ENCODE measurements at places on chromosomes 4 and X.

DNA sequence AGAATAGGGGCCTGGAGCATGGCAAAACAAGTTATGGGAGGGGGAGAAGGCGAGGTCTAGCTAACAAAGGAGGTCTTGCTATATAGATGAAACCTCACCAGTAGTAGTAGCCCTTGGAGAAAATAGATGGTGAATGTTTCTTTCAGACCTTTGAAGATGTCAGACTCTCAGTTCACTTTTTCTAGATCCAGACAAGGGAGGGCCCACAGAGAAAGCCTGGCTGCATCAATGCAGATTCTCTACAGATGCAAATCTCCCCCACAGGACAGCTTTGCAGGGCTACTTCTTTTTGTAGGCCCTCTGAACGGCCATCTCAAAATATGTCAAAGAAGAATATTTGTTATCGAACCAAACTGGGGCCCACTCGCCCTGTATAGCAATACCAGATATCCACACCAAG lies 159.7 kb downstream of the ANK2 start:
- DNase-seq, result no peak

DNA sequence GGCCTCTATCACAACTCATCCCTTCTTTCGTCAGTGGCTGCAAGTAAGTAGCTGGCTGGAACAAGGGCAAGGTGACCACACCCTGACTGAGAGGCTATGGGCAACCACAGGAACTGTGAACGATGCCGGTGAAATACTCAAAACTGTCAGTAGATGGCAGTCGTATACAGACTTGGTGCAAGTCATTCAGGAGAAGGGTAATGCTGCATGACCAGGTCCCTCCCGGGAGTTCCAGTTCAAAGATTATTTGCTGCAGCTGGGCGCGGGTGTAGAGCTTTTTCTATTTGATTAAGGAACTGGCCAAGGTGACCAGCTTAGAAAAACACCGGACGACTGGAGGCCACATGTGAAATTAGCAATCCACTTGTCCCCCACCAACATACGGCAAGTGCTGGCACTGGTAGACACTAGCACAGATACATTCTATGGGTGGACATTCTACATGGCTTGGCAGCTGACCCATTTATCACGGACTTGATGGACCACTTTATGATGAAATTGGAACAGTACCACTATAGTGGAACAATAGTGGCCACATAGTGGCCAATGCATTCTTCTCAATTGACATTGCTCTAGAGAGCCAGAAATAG lies 726.6 kb downstream of the TRAM1L1 start:
- no peak for DNase-seq

GRCh38 chr4:145545538-145546174 lies 64.0 kb downstream of the SMAD1 start:
- no peak for DNase-seq

DNA sequence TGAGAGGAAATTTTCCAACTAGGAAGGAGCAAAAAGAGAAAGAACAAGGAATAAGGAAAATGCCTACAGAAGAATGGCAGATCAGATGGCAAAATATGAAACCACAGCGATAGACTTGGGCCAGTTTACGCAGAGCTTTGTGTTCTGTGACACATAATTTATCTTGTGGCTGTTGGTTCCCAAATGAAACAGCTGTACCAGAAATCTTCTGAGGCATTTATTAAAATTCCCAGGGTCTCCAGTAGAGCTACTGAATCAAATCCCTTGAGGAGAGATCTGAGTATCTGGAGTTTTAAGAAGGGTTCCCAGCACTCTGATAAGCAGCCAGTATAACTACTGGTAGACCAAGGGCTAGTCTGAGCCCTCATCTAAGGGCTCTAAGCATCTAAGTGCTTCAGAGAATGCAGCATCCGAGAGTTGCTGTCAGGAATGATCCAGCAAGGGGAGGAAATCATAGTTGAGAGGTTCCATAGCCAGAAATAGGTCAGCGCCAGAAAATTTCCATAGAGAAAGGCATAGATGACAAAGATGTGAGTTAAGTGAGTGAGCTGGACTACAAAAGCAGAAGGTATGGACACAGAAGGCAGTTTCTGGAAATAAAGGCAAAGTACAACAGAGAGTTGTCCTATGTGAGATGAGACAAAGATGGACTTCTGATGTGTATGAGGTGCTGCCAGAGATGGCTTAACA lies 46.3 kb upstream of the FAM241A start:
- no peak for DNase-seq

DNA sequence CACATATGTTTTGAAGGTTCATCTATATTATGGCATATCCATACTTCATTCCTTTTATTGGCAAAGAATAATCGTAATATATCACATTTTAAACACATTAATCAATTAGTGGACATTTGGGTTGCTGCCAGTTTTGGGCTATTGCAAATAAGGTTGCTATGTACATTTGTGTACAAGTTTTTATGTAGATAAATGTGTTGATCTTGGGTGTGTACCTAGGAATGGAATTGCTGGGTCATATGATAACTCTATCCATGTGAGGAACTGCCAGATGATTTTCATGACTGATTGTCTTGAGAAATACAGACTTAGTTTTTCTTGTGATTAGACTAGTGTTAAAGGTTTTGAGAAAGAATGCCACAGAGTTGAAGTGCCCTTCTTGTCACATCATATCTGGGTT lies 99.2 kb upstream of the RAB40AL start:
- DNase-seq, result no peak

GRCh38 chrX:46400530-46401443 lies 144.4 kb downstream of the ZNF674 start:
- no peak for DNase-seq

DNA sequence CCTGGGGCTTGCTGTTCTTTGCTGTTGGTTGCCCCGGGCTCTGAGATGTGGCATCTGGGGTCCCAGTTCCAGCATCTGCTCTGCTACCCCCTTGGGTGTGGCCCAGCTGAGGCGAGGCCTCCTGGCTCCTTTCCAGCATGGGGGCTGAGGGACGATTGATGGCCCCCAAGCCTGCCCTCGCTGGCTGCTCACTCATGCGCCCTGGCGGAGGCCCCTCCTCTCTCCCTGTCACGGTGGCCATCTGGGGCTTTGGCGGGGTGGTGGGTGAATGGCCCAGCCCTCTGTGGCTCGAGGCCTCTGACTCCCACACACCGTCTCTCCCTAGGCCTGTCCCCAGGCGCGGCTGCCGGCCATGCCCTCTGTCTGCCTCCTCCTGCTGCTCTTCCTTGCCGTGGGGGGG lies 1.8 kb downstream of the PLXNA3 start:
- no peak for DNase-seq

DNA sequence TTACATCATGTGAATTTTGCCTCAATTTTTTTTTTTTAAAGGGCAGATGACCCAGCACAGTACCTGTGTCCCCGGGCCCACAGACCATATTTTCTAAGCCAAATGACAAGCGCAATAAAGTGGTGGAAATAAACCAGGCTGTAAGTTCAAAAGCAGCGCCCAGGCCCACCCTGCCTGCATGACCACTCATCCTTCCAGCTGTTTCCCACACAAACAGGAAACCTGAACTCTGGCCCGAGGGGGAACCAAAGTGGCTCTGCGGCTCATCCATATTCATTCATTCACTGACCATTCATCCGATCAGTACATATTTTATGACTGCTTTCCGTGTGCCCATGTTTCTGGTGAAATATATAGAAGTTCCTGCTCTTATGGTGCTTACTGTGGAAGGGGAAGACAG lies 33.7 kb upstream of the CRMP1 start:
- no peak for DNase-seq

GRCh38 chrX:37825215-37825842 lies 22.0 kb downstream of the DYNLT3 start:
- DNase-seq, result peak; percentile 29

DNA sequence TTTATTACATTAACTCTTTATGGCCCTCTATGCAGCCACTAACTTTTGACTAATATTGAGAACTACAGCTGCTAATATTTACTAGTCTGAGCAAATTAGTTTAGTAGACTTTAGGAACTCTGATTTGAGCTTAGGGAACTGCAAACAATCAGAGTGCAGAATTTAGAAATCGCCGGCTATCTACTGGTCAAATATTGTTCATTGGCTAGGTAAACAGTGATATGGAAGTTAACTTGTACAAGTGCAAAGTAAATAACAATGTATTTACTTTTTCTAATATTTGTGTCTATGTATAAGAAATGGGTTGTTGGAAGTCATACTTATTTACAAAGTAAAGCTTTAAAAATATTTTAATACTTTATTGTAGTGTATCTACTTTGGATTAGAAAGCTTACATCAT lies 279.6 kb downstream of the CFAP299 start:
- DNase-seq, result no peak

- DNase-seq, result no peak
Measured at GRCh38 chrX:112627206-112627605, 52.5 kb downstream of the LHFPL1 start.

GRCh38 chr4:100147684-100148083 lies 42.6 kb downstream of the DDIT4L start:
- no peak for DNase-seq

- no peak for DNase-seq
Measured at GRCh38 chrX:45602151-45602550, 401.5 kb upstream of the DIPK2B start.

DNA sequence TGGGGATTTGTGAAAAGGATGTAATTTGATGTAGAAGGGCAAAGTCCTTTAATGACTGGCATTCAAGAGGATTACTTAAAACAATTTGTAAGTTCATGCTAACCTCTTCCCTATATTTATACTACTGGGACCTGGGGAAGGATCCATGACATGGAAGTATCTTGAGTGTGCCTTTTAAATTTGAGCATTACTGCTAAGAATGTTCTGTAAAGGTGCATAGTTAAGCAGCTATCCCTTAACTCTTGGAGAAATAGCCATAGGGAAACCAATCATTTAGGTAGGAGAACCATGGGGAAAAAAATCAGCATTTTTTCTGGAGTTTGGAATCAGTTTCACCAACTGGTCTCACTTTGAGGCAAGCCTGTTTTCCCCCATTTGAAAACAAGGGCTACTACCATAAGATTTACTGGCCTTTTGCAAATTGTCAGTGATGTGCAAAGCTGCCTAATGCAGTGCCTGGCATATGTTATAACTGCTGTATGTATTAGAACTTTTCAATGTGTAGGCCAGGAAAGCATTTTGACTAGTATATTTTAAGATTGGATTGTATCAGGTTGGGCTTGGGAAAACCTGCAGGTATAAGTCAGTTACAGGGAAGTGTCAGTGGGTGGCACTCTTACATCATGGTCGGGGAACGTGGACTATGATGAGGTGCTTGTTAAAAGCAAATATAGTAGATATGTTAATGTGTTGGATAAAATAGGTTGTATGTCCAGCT lies 72.1 kb downstream of the PRSS12 start:
- no peak for DNase-seq

GRCh38 chr4:133154725-133155124 lies 5.6 kb downstream of the PCDH10 start:
- DNase-seq, result no peak

GRCh38 chr4:38600575-38600974 lies 63.4 kb upstream of the KLF3 start:
- no peak for DNase-seq

DNA sequence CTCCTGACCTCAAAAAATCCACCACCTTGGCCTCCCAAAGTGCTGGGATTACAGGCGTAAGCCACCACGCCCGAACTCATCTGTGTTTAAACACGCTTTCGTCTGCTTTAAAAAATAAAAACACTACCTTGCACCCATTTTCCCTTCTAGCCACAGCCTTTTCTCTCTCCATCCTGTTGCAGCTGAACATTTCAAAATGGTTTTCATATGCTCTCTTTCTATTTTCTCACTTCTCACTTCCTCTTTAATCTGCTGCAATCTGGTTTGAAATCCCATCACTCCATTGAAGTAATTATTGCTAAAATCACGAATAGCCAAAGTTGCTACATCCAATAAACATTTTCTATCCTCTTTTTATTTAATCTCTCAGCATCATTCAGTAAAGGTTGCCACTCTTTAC lies 70.0 kb downstream of the DCHS2 start:
- DNase-seq, result no peak

DNA sequence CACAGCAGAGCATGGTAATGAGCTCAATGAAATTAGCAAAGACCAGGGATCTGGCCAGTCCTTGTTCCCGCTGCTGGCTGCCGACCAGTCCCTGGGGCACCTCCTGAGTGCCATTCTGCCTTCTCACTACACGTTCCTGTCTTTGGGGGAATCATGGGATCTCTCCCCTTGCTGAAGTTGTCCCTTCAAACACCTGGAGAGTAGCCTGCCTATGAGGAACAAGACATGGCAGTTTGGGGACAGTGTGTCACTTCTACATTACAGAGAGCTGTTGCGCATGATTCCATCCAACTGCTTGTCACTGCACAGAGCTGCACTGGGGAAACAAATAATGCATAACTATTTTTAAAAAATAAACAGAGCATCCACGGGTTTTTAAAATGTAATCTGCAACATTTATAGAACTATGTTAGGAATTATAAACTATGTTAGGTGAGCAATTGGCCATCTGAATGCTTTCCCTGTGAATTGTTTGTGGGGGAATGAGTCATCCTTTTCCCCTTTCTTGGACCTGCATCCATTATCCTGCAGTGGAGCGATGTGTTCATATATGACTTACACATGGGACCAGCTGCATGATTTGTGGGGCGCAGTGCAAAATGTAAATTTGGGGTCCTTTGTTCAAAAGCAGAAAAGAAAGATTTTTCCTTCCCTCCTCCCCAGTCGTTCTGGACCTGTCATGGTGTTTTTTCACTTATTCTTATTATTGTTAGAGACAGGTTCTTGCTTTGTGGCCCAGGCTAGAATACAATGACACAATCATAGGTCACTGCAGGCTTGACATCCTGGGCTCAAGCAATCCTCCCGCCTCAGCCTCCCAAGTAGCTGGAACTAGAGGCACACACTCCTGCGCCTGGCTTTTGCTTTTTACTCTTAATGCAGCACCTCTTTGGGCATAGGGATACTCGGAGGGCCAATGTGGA lies 115.0 kb upstream of the TBL1X start:
- no peak for DNase-seq

- DNase-seq, result peak; percentile 58
Measured at GRCh38 chr4:139099366-139099982, 77.5 kb downstream of the ELF2 start.

- DNase-seq, result no peak
Measured at GRCh38 chr4:18100657-18101056, 79.1 kb upstream of the LCORL start.

DNA sequence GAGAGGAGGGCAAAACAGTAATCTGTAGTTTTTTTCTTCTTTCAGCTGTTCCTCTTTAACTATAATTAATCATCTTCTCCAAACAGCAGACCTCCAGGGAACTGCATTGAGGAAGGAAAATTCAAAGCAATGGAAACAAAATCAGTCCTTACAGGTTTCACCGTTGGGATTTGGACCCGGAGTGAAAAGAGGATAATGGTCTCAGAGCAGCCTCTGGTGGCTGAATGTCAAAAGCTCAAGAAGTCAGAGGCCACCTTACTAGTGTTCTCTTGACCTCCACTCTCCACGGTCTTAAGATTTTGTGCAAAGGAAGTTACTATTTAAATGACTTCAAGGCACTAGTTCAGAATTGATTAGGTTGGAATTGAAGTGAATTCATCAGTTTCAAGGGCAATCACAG lies 16.0 kb upstream of the MID1 start:
- DNase-seq, result no peak

DNA sequence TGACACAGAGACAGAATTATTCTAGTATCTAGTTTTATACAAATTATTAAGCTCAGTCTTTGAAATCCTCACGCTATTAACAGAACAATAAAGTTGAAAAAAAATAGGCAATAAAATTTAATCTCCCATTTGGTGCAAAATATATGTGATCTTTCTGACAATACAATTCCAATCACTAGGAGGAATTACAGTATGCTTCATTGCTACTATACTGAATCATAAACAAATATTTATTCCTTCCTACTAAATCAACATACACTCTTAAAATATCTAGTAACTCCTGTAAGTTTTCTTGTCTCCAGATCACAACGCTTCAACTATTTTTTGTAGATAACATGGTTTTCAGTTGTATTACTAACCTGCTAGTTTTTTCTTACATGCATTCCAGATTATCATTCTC lies 45.7 kb downstream of the KLHL8 start:
- no peak for DNase-seq

Data from activated T-helper 9 cell treated with anti-CD3 and anti-CD28 coated beads, Interleukin-2, amount 50 U/mL, for 16 hours (primary cell).